ENCODE measurements at places on chromosomes 2 and 18.
A peak's percentile ranks its signal among the peaks of the same experiment; 100 is the strongest.

DNA sequence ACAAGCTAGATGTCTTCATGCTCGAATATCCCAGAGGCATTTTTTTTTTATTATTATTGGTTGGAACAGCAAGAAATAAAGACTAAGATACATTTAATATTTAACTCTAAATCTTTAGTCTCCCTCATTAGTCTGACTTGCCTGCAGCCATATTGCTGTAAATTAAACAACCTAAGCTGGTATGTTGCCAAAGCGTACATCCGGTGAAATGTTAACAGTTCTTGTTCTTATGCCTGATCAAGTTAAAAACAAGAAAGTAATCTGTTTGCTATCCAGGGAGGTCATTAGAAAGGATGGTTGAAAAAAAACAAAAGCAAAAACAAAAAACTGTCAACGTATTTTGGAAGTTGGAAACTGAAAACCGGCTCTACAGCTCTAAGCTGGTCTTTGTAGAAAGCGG is 125.9 kb upstream of the NABP1 start:
- no peak for DNase-seq

- DNase-seq: no peak
Observed at GRCh38 chr2:67342394-67342793, 54.7 kb upstream of the ETAA1 start.

GRCh38 chr2:123500988-123501387 is 524.1 kb upstream of the CNTNAP5 start:
- no peak for DNase-seq

GRCh38 chr2:69030800-69031428 is 17.9 kb downstream of the ANTXR1 start:
- DNase-seq: no peak

DNA sequence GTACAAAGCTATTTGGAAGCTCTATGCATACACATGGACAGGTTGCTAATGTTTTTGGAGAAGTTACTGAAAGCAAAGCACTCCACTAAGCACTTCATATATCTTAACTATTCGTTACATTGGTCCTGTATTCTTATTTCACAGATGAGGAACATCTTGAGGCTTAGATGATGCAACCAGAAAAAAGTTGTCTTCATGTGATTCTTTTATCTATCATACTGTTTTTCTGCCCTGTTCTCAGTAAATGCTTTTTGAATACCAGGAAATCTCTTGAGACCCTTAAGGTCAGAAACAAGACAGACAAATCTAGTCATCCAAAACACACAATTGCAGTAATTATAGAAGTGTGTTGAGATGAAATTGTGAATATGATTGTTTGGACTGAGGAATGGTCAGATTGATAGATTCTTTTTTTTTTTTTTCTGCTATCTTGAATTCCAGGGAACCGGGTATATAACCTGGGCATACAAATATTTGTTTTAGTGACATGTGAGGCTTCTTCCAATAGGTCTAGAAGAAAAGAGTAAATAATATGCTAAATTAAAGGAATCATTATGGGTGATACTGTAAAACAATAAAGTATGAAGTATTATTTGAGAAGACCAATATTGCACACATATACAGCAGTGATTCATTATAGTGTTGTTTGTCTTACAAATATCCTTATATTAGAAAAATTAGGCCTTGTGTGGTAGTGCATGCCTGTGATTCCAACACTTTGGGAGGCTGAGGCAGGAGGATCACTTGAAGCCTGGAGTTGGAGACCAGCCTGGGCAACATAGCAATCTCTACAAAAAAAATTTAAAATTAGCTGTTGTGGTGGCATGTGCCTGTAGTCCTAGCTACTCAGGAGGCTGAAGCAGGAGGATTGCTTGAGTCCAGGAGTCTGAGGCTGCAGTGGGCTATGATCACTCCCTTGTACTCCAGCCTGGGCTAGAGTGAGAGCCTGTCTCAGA is 33.7 kb downstream of the EHBP1 start:
- no peak for DNase-seq

GRCh38 chr2:134892282-134893035 is 26.2 kb upstream of the CCNT2 start:
- DNase-seq: no peak

GRCh38 chr18:63236406-63236805 is 83.2 kb downstream of the BCL2 start:
- no peak for DNase-seq

- DNase-seq: peak; percentile 64
Observed at GRCh38 chr2:207241198-207241597, 75.5 kb upstream of the KLF7 start.

DNA sequence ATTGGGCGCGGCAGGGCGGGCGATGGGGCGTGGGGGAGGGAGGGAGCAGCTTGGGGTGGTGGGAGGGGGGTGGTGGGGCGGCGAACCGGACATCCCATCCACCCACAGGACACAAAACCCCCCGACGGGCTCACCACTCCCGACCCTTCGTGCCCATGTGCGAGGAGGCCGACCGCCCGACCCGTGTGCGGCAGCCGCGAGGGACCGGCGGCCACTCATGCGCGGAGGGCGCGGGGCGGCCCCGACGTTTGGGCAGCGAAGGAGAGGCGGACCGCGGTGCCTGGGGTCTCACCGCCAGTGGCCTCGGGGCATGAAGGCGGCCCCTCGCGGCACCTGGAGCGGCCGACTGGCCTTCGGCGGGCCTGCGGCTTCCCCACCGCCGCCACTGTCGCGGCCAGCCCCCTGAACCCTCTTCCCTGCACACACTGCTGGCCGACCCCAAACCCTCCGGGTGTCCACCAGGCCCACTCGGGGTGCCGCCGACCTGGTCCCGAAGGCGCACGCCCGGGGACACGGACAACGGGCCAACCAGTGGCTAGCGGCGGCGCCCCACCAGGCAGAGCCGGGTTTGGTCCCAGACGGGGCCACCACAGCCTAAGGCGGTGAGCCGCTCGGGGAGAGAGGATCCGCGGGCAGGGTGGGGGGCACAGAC is 94.6 kb upstream of the ANKRD30BL start:
- DNase-seq: no peak

DNA sequence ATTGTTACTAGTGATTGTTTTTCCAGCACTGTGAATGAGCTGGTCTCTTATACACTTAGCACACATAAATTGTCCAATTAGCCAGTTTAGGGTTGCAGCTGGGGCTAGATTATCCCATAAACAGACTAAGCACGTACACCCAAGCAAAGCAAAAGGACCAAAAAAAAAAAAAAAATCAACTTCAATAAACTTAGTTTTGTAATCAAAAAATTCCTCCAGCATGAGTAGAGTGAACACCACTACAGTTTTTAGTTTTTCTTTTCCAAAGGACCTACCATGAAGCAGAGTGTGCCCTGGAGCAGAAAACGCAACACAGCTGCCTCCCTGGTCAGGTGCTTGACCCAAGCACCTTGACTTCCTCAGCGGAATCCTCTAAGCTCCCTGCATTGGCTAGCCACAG is 249.4 kb upstream of the SLC14A2 start:
- DNase-seq: no peak

GRCh38 chr18:2847317-2848246 is 776 bp downstream of the EMILIN2 start:
- peak; percentile 57 for DNase-seq

DNA sequence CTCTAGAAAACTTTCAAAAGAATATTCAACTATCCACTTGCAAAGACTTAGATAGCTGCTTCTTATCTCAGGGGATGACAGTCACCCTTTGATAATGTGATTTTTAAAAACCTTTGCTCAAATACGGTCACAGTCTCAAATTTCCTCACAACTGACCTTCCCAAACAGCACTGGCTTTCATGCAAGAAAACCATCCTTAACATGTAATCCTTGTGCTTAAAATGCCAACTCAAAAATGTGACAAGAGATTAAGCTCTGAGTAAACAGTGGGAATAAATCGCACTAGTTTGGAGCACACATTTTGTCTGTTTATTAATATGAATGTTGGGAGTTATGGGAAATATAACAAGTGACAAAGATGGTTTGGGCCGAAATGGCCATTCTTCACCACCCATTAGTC is 87.5 kb upstream of the CCBE1 start:
- DNase-seq: no peak

- no peak for DNase-seq
Observed at GRCh38 chr2:215826376-215826775, 187.0 kb downstream of the MREG start.

DNA sequence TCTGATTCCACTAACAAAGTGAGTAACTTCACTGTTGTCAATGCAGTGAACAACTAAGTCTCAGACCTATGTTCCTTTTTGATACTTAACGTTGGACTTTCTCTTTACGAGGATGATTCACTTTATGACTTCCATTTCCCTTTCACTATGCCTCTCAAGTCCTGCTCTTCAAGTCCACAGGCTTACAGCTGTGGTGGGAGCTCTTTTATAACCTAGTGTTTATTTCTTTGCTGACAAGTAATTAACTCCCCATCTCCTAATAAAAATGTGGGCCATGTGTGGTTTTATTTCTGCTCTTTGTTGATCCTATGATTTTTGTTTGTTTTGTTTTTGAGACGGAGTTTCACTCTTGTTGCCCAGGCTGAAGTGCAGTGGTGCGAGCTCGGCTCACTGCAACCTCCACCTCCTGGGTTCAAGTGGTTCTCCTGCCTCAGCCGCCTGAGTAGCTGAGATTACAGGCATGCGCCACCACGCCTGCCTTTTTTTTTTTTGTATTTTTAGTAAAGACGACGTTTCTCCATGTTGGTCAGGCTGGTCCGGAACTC is 142.1 kb downstream of the USP34 start:
- no peak for DNase-seq
